CD4-positive, alpha-beta T cell treated with Interleukin-10 for 1 hour (primary cell): ENCODE measurements at places on chromosomes 5 and 9.

DNA sequence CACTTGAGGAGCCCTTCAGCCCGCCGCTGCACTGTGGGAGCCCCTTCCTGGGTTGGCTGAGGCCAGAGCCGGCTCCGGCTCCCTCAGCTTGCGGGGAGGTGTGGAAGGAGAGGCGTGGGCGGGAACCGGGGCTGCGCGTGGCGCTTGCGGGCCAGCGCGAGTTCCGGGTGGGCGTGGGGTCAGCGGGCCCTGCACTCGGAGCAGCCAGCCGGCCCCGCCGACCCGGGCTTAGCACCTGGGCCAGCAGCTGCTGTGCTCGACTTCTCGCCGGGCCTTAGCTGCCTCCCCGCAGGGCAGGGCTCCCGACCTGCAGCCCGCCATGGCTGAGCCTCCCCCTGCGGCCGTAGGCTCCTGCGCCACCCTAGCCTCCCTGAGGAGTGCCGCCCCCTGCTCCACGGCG, 6.2 kb upstream of the SHB start:
- DNase-seq, result no peak

- DNase-seq, result no peak
Observed at GRCh38 chr5:7877851-7878250, 8.9 kb downstream of the MTRR start.

- no peak for DNase-seq
Observed at GRCh38 chr9:129828969-129829368, 5.0 kb upstream of the TOR1A start.

DNA sequence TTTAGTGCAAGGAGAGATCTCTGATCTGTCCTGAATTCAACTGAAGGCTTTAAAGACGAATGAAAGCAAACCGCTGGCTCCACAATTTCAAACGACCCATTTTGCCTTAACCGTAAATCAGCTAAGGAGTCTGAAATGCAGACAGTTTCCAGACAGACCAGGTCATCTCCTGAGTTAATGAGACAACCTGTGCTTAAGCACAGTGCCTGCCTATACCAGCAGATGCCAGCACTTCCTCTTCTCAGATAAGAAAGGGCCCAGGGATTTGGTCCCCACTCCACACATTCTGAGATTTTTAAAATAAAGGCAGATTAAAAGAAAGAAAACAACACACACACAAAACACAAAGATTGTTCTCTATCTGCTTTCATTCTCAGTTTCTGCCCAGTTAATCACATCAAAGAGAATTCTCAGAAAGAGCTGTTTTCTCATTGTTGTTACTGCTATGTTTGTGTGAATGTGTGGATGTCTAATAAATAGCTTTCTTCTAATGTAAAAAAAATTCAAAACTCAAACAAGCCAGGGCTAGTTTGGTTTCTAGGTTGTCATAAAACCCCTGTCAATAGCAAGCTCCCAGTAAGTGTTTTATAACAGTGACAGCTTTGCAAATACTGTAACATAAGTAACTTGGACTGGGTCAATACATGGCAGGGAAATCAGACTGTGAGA, 157.7 kb upstream of the SLC24A2 start:
- DNase-seq, result no peak

- no peak for DNase-seq
Observed at GRCh38 chr5:135861641-135862040, 27.2 kb downstream of the SLC25A48 start.

- no peak for DNase-seq
Observed at GRCh38 chr9:4118666-4119065, 181.2 kb downstream of the GLIS3 start.

DNA sequence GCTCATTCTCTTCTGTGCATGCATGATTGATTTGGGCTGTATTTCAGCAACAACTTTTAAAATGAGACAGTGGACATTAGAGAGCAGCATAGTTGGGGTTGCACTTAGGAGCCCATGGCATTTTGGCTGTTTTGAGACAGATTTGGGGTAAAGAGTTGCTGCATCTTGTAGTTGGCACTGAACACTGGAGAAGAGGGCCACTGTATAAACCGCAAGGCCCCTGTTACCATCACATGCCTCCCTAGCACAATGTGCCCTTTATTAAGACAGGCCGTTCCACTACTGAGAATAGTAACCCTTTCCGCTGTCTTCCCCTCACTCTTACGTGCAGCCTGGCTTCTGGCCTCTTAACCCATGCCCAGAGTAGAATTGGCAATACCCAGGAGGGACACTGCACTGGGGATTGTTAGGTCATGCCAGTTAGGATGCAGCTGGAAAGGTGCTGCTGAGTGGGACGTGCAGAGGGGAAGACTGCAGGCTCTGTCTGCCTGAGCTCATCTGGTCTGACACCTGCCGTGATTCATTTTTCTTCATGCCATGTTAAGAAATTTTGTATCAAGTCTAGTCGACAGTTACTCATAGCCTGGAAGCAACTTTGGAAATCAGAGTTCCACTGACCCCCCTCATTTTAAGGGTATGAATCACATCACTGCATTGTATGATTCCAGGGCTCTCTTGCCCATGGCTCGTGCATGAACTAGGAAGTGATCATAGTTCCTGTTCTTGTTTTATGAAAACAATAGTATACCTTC, 146.9 kb upstream of the DMRT1 start:
- DNase-seq, result no peak

DNA sequence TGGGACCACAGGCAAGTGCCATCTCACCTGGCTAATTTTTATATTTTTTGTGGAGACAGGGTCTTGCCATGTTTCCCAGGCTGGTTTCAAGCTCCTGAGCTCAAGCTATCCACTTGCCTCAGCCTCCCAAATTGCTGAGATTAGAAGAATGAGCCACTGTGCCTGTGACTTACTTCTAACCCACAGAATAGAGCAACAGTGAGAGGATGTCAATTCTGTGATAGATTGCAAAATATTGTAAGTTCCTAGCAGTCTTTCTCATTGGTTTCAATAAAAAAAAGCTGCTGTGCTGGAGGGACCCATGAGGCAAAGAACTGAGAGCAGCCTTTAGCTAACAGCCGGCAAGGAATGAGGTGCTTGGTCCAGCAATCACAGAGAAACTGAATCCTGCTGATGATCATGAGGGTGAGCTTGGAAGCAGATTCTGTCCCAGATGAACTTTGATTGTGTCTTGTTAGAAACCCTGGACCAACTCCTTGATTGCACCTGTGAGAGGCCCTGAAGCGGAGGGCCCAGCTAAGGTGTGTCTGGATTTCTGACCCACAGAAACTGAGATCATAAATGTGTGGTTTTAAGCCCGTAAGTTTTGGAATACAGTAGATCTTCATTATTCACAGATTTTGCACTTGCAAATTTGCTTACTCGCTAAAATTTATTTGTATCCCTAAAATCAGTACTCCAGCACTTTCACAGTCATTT, 149.7 kb downstream of the GCNT1 start:
- no peak for DNase-seq

DNA sequence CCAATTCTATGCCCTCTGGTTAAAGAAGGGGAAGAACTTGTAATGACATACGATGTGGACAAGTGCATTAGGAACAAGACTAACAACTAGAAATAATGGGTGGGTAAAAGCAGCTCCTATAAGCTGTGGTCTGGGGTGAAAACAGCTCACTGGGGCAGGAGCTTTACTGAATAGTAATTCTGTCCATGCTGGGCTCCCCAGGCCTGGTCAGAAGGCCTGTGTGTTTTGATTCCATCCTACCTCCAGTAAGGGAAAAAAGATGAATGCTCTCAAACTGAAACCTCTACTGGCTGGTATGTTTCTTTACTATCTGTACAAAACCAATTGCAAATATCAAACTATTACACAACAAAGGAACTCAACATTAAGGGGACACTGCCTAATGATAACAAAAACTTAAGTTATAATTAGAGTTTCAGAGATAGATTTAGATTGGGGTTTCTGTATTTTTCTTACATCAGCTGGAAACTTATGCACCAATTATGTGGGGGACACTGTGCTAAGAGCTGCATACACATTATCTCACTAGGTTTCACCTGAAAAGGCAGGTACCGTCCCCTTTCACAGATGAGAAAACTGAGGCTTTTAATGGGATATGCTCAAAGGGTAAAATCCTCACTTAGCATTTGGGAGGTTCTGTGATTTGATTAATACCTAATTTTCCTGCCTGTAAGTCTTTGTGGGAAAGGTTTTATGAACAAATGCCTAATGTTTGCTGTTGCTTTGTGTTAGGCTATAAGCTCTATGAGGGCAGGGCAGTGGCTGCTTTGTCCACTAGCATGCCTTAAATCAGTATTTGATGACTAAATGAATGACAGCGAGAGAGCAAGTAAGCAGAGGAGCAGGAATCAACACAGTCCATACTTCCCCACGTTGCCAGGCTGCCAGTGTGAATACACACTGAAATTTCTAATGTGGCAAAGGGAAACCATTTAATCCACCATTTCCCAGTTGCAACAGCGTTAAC, 53.6 kb downstream of the ELL2 start:
- no peak for DNase-seq

- DNase-seq, result no peak
Observed at GRCh38 chr5:151086192-151086869, 5.5 kb upstream of the TNIP1 start.

DNA sequence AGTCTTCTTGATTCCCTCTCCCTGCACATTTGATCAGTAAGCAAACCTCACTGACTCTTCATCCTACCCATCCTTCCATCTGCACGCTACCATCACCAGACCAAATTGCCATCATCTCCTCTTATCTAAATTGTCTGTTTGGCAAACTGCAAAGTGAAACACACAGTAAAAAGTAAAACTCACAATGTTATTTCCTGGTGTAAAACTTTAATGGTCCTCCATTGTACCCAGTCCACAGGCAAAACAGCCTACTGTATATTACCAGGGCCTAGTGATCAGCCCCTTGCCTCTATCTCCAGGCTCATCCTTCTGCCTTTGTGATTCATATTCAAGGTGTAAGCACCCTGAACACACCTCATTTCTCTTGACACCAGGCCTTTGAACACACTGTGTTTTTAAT, 83.3 kb upstream of the GPR151 start:
- no peak for DNase-seq

DNA sequence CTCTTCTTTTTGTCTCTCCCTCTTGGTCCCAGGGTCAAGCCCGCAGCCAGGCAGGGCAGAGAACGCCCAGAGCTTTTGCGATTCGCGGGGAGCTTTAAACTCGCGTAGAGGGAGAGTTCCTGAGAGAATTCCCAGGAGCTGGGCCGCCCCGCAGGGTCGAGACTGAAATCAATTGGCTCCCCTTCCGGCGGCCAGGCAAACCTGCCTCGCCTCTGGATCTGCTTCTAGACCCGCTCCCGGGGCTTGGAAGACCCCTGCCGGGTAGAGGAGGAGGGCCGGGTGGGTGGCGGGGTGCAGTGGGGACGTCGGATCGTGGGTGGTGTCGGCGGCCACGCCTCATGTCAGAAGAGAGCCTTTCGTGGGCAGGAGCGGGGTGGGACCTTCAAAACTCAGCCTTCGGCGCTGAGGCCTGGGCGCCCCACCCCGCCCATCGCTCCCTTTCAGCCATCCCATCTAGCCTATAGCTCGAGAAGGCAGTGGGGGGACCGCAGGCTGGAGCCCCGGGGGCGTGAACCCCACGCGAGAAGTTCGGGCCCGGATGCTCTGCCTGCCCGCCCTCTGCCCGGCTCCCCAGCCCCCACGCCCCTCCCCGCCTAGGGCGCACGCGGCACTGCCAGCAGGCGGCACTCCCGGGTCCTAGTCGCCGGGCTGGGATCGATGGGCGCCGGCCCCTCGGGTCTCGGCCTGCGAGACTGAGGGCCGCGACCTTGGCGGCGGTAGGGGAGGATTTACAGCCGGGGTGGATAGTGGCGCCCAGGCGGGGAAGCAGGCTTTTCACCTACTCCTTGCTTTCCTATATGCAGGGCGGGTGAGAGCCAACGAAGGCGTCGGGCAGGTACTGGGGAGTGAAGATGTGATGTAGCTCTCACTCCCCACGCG, 6.1 kb downstream of the PRDM6 start:
- DNase-seq, result no peak

DNA sequence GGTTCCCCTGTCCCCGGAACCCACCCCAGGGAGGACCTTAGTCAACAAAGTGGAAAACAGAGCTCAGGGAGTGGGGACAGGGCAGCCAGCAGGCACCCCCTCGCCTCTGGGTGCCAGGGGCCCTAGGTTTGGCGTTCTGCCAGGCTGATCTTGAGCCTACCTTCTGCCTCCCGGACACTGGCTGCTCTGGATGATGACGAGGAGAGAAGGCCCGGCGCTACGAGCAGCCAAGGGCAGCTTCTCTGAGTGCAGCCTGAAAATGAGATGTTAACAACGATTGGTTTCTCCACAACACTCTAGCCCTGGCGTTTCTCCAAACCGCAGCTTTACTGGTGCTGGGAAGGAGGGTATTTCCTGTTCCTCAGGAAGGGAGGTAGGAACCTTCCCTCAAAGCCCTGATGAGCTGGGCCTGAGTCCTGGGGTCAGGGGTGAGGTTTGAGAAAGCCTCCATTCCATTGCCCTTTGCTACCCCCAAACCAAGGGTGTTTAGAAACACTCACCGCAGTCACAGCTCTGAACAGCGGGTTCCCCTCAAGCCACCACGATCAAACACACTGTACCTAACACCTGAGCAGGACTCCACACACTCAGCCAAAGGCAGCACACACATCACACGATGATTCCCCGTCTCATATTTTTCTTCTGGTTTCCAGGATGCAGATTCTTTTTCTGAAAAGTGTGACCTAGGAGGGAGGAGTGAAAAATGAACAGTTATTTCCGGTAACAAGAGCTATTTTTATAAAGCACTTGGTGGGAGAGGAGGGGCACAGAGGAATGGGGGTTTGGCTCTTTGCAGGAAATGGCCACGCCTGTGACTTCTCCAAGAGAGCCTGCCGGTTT, at the start of gene STING1:
Gene STING1 (minus strand): TSS at position 709 of the 840 bp plus-strand sequence. CDS start 1,054 bp downstream, outside the sequence.
- DNase-seq, result peak; percentile 82

DNA sequence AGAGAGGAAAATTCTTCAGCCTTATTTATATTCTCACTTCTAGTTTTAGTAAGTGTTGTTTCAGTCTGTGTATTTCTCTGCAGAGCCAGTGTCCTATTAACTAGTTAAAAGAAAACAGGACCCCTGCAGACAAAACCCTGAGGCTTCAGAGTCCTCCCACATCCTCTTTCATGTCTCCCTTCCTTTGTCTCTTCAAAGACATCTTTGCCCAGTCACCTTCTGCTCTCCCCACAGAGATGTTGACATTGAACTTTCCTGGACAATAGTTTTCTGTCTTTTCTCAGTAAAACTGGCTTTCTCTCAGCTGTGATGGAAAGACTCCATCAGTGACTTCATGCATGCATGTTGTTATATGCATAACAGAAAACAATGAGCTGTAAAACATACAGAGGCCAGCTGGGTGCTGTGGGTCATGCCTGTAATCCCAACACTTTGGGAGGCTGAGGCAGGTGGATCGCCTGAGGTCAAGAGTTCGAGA, 20.2 kb downstream of the GRAMD2B start:
- no peak for DNase-seq

DNA sequence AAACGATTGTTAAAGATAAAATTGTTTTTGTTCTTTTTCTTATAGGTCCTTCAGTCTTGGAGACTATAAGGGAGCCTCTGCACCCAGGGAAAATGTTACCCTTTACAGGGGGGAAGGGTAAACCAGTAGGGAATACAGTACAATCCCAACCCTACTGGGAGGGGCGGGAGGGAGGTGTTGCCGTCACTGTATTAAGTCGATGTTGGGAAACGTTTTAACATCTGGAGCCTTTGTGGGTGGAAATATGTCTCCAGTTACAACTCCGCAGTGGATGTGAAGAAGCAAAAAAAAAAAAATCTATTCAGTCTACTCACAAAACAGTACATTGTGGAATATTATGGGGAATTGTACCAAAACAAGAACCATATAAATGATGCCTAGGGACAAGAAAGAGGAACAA, 47.2 kb upstream of the FCHO2 start:
- no peak for DNase-seq

GRCh38 chr9:107620801-107621200, 131.2 kb upstream of the KLF4 start:
- no peak for DNase-seq

GRCh38 chr5:91020065-91020800, 362.9 kb downstream of the ARRDC3 start:
- no peak for DNase-seq
